ENCODE measurements at places on chromosomes 7 and 10.

GRCh38 chr7:37820708-37821468, 27.5 kb upstream of the NME8 start:
- DNase-seq, result no peak

GRCh38 chr7:98250789-98251188, 1.2 kb downstream of the TECPR1 start:
- DNase-seq, result peak; percentile 78

- no peak for DNase-seq
These were observed 2.3 kb upstream of the LDB1 start for GRCh38 chr10:102122450-102122849.

- DNase-seq, result no peak
These were observed 217.4 kb downstream of the LRMDA start for GRCh38 chr10:75648854-75649253.

DNA sequence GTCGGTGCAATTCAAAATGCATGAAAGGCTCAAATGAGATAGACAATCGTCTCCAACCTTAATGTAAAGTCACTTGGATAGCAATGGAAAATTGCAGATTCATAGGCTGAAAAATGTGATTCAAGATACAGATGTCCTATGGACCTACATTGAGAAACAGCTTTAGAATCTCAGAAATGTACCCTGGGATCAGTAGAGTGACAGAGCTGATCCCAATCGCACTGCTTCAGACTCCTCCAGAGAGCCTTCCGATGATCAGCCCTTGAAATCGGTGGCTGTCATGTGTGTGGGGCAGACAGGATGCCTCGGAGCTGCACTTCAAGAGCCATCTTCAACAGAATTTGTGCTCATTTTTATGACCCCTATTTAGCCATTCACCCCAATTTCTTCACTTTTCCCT, 240.1 kb upstream of the GRB10 start:
- no peak for DNase-seq

- DNase-seq, result no peak
These were observed 232.2 kb downstream of the DNAJB6 start for GRCh38 chr7:157568770-157569584.

GRCh38 chr10:72174297-72174662, 41.5 kb upstream of the ANAPC16 start:
- DNase-seq, result no peak

DNA sequence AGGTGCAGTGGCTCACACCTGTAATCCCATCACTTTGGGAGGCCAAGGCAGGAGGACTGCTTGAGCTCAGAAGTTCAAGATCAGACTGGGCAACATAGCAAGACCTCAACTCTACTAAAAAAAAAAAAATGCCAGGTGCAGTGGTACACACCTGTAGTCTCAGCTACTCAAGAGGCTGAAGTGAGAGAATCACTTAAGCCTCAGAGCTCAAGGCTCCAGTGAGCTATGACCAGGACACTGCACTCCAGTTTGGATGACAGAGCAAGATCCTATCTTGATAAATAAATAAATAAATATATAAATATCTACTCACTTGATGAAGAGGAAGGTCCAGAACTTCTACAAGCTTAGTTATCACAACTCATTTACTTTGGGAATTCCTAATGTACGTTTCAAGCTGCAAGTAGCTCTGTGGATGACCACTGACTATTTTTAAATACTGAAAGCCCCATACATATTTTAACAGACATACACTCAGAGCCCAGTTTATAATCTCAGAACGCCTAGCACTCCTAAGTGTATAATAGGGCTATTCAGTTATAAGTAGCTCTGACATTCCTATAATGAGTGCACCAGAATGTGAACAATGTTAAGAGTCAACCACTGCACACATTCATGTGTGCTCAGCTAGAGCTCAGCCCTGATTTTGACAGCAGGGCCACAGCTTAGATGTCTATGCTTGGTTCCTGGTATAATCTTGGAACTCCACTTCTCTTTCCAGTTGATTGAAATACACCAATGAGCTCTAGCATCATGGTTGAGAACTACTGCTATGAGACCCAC, 119.1 kb downstream of the CUBN start:
- peak; percentile 13 for DNase-seq

GRCh38 chr10:103787331-103787730, 68.0 kb downstream of the SH3PXD2A start:
- DNase-seq, result no peak

GRCh38 chr7:66837007-66837406, 84.0 kb upstream of the TMEM248 start:
- DNase-seq, result peak; percentile 83

DNA sequence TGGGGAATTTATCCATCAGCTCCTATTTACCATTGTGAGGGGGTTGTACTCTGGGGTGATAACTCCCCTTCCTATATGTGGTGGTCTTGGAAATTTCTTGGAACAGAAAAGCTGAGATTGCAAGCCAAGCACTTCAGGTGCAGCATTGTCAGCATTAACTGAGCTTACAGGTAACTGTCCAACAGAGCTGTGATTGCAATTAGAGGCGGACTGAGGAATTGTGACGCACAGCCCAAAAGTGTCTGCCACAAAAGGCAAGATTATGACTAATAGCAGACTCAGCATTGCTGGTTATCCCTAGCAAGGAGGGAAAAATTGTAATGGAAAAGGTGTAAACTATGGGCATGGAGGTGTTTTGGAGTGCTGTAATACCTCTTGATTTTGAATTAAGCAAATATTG, 126.1 kb upstream of the AGR3 start:
- no peak for DNase-seq

DNA sequence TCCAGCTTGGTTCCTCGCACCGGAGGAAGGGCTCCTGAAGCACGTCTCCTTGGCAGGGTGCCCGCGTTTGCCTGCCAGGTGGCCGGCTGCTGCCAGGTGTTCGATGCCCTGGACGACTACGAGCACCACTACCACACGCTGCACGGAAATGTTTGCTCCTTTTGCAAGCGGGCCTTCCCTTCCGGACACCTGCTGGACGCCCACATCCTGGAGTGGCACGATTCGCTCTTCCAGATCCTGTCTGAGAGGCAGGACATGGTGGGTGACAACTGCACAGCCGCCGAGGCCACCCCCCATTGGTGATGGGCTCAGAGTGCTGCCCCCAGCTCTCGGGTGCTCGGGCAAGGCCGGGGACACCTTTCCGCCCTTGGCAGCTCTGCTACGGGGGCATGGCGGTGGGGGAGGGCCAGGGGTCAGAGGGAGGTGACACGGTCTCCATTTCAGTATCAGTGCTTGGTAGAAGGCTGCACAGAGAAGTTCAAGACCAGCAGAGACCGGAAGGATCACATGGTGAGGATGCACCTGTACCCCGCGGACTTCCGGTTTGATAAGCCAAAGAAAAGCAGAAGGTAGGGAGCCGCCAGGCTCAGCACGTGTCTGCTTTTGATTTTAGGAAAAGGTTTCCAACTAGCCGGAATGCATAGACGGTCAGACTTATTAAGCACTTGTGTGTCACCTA, 1.1 kb downstream of the ZNF511 start:
- DNase-seq, result peak; percentile 97

GRCh38 chr10:114749510-114749909, 72.1 kb upstream of the FHIP2A start:
- DNase-seq, result no peak

DNA sequence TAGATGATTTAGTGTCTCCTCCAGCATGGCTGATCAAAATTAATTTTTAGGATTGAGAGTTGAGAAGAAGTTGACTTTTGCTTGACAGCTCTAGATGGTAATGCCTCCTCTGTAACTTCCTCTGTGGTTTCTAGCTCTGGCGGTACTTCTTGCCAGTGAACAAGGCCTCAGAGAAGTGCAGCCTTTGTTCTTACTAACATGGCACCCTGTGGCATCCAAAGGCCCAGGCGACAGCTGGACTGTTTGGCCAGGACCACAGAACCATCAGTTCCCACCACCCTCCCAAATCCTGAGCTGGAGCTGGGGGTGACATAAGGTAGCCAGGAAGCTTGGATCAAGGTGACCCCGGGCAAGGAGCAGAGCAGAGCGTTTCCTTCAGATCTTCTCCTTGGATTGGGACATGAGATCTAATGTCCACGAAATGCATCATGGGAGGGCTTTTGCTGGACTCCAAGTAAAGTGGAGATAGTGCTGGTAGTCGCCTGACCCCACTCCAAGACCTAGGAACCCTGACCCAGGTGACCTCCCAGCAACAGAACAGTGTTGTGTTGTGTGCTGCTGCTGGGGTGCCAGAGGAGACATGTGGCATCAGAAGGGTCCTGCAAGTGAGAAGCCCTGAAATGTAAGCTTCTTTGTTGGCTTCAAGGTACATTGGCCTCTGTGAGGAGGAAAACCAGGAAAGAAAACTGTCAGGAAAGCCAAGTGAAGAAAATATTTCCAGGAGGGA, 41.8 kb downstream of the APBB1IP start:
- DNase-seq, result no peak

DNA sequence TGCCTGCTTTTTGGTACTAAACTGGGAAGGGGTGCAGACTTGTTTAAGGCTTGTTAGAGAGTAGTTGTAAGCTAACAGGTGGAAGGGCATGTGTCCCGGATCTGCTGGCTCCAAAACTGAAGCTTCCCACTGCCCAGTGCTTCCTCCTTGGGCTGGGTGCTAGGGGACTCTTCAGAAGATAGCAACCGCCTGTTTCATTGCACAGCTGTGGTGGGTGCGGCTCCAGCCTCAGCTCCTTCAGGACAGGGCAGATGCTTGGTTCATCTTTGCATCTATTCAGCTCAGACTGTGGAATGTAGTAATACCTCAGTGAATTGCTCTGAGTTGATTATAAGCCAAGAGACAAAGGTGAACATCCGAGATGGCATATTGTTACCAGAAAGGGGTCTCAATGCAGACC, 527.1 kb downstream of the TYW1 start:
- no peak for DNase-seq

DNA sequence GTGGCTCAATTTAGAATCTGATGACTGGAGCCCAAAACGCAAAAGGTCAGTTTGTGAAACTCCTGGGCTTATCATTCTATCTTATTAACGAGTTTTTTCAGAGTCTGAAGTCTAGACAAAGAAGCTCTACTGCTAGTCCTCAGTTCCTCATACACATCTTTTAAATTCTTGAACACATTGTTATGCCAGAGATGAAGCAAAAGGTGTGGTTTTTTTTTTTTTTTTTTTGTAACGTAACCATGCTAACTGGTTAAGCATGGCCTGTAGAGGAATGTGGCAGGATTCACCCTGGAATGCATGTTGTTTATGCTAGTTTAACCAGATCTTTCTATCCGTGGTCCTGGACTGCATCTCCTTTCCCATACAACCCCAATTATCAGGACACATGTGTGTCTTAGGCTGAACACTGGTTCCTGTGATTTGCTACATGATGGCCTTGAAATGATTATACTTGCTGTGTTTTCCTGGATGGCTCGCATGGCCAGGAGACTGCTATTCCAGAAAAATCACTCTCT, 79.3 kb upstream of the MDFIC start:
- no peak for DNase-seq

DNA sequence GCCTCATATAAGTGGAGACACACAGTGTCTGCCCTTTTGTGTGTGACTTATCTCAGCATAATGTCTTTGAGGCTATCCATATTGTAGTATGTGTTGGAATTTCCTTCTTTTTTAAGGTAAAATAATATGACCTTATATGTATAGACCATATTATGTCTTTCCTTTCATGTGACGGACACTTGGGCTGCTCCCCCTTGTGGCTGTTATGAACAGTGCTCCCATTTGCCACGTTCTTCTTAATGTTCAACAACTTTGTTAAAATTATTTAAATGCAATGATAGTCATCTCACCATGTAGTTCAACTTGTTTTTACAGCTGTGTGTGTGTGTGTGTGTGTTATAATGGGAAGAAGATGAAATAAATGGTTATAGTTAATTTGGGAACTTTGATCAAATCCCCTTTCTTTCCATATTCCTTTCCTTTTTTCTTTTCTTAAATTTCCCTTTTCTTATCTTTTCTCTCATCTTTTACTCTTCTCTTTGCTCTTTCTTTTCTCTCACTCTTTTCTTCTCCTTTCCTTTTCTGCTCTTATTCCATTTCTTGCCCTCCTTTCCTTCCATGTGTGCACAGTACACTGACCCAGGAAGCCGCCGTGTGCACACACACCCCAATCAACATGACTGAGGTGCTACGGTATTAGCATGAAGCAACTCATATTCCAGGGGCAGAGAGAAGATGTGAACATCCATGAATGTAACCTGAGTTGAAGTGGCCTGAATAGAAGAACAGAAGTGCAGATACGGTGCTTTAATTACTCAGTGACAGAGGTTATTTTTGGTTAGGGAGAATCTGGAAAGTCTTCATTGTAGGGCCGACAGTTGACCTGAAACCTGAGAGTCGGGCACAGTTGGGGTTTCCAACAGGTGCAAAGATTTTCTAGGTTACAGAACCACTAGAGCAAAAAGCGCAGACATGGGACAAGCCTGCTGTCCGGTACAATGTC, 596.6 kb downstream of the SDK1 start:
- DNase-seq, result peak; percentile 68

DNA sequence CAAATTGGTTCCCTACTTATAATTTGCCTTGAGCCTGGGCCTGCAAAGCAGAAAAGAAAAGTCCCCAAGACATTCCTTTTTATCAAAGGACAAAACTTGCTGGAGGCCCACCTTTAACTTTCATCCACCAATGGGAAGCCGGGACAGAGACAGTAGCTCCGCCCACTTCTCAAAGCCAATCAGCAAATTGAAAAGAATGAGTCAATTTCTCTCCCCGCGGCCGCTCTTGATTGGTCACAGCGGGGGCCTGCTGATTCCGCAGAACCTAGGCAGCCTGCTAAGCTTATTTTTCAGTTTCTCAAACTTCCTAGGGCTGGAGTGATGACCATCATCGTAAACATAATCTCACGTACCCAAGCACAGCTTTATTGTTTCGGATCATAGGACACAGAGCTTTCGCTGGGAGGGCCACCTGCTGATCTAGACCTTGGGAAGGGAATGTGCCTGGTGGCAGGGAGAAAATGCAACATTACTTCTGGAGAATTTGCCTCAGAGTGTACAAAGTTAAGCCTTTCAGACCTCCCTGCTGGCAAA, at the start of gene SLC13A4:
Gene SLC13A4, minus strand, starts transcription at position 51 of the 534 bp plus-strand sequence. CDS start 690 bp downstream, outside the sequence.
- DNase-seq, result no peak

GRCh38 chr10:76125900-76126299, 694.5 kb downstream of the LRMDA start:
- no peak for DNase-seq

- no peak for DNase-seq
These were observed 25.0 kb downstream of the PPP1R3C start for GRCh38 chr10:91607646-91608403.

GRCh38 chr10:62112300-62112699, 156.3 kb downstream of the RTKN2 start:
- no peak for DNase-seq

DNA sequence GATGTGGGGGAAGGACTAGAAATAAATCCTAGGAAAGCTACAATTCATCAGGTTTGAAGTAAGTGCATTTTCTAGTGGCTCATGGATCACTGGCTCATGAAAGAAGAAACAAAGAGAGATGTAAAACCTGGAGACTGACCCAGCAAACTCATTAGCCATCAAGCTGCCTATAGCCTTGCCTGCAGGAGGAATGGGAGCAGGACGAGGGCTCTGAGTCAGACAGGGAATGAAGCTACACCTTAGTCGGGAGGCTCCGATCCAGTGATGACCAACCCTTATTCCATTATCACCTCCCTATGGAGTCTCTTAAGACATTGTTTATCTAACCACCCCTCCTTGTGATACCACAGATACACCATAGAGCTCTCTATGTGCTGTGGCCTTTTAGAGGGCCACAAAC, 112.5 kb upstream of the WDR11 start:
- DNase-seq, result no peak
